ENCODE measurements at places on chromosomes 1 and 21. TPM values are rescaled to one million over a fixed set of nuclear protein-coding genes. Genes with fewer than 3 reads are reported as not detected.

- no peak for DNase-seq
Observed at GRCh38 chr1:90274376-90274775, 279.5 kb downstream of the ZNF326 start.

DNA sequence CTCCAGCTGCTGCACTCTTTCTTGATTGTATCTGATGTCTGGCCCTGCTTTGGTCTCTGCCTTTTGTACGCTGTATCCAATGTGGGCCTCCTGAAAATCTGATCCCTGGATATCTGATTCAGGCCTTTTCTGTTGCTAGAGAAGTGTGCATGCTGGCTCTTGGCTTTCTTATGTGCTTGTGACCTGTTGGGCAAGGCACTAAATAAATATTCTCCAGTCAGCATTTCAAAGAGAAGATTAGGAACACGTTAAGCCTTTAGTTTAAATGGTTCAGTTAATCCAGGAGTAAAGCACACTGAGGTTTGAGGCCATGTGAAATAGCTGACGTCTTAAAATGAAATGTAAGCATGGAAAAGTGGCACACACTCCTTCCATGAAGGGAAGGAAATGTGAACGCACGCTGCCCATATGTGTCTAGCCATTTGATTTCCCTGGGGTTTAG is 9.3 kb upstream of the F3 start:
- no peak for DNase-seq

DNA sequence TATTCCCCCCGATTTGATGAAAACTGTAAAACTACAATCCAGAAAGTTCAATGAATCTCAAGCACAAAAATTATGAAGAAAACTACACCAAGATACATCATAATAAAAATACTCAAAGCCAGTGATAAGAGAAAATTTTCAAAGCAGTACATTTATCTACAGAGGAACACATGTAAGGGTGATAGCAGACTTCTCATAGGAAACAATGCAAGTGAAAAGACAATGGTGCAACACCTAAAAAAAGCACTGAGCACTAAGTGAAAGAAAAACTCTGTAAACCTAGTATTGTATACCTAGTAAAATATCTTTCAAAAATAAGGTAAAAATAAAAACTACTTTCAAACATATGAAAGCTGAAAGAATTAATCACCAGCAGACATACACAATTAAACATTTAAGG is 76.1 kb upstream of the IRF2BP2 start:
- no peak for DNase-seq

Gene RNF115
- 22.0 TPM for polyA plus RNA-seq

All from renal cortex interstitium (tissue), 15 donors.